ENCODE measurements at places on chromosomes 11 and 22. TPM values are rescaled to one million over a fixed set of nuclear protein-coding genes. Genes with fewer than 3 reads are reported as not detected.

DNA sequence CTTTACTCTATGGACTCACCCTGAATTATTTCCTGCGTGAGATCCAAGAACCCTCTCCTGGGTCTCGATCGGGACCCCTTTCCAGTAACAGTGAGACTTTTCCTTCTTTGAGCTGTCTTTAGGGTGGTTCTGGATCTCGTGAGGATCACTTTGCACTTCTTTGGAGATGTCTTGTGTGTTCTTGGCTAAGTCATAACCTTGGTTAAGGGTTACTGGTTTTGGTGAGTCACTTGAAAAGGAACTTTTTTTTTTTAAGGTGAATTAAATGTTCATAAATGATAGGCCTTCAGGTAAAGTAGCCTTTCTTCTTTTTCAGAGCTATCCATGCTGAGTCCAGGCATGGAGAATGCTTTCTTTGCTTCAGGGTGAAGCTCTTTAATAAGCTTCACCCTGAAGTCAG, 19.4 kb upstream of the GSTP1 start:
- no peak overlapping the region for H3K4me3 ChIP-seq
- H3K27ac ChIP-seq: no peak overlapping the region
- no peaks in the 10 kb centered on the region for H3K36me3 ChIP-seq
- peaks cover 18% of the 10 kb centered on the region for H3K27me3 ChIP-seq

- no peak overlapping the region for H3K4me3 ChIP-seq
- no peak for DNase-seq
- H3K36me3 ChIP-seq: no peaks in the 10 kb centered on the region
These were observed 7.3 kb downstream of the RASSF10 start for GRCh38 chr11:13016415-13016814.

DNA sequence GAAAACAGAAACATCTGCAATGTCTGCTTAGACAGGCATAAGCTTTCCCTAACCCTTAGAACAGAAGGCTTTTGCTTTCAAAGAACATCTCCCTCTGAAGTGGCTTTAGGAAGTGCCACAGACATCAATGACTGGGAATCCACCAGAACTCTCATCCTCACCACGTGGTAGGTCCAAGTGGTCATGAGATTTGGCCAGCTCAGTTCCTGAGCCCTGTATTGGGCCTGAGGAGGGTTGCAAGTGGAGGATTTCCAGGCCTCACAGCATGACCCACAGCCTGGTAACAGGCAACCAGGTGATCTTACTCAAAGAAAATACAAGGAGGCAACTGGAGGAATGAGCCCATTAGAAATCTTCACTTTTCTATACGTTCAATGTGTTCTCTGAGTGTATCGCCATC, 1.6 kb downstream of the CASP1 start:
- peaks cover 26% of the 10 kb centered on the region for H3K36me3 ChIP-seq
- H3K4me3 ChIP-seq: peak overlapping the region; percentile 92
- peaks cover 42% of the 10 kb centered on the region for H3K4me1 ChIP-seq
- no peaks in the 10 kb centered on the region for H3K27me3 ChIP-seq
- DNase-seq: no peak

GRCh38 chr11:74464746-74465145, 2.6 kb downstream of the KCNE3 start:
- no peaks in the 10 kb centered on the region for H3K36me3 ChIP-seq
- no peak overlapping the region for H3K27ac ChIP-seq

The EIF3F gene
- 208 TPM for total RNA-seq

The OR10A5 gene
- not detected for total RNA-seq
